Thymus (tissue), 14 donors: ENCODE measurements at places on chromosomes 1 and 21.

GRCh38 chr1:199150756-199151155, 511.9 kb downstream of the PTPRC start:
- no peak for DNase-seq

GRCh38 chr1:170694172-170694926, 30.4 kb downstream of the PRRX1 start:
- no peak for DNase-seq

GRCh38 chr1:72051538-72051937, 230.8 kb downstream of the NEGR1 start:
- DNase-seq: no peak

DNA sequence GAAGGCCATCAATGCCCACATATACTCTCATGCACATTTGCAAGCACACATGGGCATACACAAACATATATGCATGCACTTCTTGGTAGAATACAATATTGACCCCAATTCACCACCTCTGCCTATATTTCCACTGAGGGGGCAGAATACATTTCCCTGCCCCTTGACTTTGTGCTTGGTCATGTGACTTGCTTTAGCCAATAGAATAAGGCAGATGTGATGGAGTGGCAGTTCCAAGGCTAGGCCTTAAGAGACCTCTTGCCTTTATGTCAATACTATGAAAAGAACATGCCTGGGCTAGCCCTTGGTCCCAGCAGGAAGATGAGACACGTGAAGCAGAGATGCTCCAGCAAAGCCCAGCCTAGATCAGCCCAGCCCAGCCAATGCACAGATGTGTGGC, 66.0 kb upstream of the GRIK3 start:
- no peak for DNase-seq

DNA sequence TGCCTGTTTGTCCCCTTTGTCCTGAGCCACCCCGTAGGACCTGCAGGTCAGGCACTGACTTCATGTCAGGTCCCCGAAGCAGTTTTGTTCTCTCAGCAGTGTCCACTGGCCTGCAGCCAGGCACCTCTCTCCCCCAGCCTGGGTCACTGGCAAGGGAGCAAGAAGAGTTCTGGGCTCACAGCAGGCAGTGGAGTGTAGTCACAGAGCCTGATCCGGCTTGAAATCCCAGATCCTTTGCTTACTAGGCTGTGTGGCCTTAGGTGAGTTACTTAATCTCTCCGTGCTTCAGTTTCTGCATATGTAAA, 34.2 kb downstream of the L1TD1 start:
- DNase-seq: no peak

DNA sequence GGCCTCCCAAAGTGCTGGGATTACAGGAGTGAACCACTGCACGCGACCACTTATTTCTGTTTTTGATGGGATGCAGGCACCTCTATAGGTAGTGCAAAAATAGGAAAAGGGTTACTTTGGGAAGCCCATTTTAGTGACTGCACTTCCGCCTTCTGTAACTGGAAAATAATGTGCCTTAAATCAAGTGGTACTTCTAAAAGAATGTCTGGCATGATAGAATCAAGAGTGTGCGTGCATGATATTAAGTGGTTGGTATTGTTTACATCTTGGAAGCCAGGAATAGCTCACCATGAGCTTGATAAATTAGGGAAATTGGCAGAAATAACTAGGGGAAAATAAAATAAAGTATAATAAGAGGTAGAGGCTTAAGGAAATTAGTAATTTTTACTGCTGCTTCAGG, 1067.0 kb downstream of the ADGRL2 start:
- no peak for DNase-seq

- no peak for DNase-seq
Measured at GRCh38 chr1:82377201-82377884, 576.6 kb downstream of the ADGRL2 start.

DNA sequence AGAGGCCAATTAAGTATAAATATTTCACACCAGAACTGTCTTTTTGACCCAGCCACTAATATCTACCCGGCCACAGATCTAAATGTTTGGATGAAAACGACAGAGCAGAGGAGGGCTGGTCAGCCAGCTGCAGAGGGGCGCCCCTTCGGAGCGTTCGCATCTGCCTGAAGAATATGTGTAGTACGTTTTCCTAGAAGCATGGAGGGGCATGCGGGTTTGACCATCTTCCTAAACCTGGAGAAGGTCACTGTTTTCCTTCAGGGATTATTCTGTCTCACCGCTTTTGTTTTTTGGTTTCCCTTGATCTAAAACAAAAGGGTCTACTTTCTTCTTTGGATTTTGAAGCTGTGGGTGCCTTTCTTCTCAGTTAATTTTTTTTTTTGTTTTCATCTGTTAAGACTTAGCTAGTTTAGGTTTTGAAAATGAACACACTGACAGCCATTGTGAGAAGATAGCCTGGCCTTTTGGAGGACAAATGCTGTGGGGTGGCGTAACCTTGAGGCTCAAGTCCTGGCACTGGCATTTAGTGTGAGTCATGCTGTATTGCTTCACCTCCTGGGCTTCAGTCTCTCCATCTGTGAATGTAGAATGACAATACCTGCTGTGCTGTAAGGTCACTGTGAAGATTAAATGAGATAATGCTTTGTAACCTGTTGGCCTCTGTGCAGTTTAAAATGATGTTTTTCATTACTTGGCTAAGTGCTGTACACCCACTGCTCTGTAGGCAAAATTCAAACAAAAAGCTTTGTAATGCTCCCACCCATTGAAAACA, 74.1 kb upstream of the IRF2BP2 start:
- no peak for DNase-seq

DNA sequence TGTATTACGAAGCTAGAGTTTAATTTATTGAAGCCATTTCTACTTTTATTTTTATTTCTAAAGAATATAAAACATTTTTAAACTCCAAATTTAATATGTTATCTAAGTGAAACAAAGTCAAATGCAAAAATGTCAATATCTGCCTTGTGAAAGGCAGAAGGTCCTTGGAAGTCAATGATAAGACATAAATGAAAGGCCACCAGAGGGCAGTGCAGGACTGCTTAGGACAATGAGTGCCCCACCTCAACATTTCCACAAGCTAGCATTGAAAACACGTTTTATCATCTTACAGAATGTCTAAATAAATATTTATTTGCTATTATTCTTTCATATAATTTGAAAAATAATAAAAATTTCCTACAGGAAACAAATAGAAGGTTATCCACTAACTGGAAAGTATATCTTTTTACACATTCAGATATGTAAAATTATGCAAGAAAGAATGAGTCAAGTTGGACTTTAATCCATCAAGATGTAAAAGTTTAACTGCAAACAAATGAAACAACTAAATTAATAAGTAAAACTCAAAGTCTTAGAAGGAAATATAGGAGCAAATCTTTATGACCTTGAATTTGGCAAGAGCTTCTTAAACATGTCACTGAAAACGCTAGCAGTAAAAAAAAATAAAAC, 140.1 kb upstream of the FMN2 start:
- peak; percentile 10 for DNase-seq

DNA sequence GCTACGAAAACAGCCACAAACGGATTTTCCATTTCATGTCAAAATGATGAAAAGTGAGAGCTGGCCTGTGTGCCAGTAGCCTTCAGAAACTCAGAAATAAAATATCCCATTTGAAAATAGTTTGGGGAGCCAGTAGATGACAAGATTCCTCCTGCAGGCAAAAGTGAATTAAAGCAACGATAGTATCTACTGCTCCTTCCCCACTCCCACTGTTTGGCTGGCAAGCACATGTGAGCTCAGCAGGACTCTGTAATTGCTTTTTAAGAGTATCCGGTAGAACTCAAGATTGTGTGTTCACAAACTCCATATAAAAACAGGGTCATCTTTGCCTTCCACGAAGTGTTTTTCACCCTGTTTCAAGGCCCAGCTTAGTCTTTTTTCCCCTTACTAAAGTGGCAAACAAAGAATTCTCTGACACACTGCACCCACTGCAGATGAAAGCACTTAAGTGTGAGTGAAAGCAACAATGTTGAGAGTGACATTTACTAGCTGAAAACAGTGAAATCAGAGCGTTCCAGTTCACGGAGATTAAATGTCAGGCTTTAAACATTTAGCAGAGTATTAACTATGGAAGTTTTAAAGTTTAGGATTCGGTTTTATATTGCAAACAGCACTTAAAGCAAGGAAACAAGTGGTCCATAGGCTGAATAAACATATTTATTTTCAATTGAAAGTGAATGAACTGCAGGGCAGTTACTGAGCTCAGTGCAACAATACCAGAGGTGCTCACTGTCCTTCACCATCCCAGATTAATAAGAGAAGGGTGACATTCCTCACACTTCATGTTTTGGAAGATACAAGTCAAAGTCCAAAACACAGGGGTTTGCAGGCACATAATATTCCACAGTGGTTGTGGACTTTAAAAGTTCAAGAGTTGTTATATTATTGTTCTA, 70.0 kb downstream of the ALG14 start:
- DNase-seq: no peak

DNA sequence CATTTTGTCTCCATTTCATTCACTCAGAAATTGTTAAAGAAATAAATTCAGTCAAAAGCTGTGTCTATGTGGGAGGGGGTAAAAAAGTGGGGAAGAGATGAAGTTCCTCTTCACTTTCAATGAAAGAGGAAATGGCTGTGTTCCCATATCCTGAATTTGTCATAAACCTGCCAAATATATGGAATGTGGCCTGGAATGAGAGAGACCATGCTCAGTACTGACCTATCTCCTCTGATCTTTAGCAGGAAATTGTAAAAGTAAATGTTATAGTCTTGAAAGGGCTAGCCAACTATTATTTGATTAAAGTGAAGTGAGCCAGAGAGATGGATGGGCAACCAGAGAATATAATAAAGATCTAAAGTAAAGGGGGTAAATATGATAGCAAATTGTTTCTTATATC, 130.3 kb upstream of the C21orf91 start:
- DNase-seq: no peak

DNA sequence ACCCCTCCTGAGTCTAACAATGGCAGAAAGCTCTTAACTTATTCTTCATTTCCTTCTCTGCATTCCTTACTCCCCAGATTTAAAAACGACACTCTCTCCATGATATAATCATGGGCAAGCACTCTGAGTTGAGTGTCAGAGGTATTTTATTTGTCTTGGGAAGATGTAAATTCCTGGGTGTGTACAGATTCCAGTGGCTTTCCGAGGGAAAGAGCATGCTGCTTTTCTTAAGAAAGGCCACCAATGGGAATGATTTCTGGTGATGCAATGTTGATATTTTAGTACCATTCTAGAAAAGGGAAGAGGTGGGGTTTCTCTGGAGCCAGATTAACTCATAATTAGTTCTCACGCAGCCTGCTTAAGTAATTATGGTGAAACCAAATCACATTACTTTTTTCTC, 47.8 kb upstream of the BTG3 start:
- no peak for DNase-seq

DNA sequence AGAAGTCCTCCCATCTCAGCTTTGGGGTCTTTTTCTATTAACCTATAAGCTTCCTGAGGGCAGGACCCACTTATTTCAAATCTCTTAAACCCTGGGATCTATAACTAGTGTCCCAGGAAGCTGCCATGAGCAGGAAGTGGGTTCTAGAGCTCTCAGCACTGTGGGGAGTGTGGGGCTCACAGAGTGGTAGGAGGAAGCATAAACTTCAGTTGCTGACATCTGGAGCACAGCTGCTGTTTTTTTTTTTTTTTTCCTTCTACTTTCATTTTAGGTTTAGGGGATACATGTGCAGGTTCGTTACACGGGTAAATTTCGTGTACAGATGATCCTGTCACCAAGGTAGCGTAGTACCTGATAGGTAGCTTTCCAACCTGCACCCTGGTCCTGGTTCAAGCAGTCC, 59.3 kb downstream of the AK4 start:
- no peak for DNase-seq

DNA sequence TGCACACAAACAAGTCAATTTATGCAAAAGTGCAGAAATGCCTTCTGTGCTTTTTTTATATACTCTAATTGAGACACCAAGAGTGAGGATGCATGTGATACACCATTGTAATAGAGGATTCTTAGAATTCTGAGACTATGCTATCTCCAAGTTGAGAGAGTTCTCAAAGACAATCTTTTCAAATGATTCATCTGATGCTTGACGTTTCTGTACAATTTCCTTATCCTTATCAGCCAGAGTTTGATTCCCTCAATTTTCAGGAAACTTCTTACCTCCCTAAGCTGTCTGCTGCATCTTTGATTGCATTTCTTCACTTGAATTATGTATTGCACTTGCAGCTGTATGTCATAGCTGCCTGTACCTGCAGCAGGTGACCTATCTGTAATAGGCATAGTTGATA, 211.3 kb upstream of the SPAG17 start:
- no peak for DNase-seq

DNA sequence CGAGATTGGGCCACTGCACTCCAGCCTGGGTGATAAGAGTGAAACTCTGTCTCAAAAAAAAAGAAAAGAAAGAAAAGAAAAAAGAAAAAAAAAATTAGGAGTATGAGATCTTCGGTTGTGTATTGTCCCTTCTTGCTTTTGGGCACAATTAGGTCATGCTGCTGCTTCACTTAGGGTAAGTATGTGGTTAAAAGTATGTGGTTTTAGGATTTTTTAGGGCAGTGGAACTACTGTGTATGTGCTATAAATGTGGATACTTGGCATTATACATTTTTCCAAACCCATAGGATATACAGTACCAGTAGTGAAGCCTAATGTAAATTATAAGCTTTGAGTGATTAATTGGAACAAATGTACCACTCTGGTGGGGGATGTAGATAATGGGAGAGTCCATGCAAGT, 31.2 kb downstream of the VANGL2 start:
- DNase-seq: no peak

DNA sequence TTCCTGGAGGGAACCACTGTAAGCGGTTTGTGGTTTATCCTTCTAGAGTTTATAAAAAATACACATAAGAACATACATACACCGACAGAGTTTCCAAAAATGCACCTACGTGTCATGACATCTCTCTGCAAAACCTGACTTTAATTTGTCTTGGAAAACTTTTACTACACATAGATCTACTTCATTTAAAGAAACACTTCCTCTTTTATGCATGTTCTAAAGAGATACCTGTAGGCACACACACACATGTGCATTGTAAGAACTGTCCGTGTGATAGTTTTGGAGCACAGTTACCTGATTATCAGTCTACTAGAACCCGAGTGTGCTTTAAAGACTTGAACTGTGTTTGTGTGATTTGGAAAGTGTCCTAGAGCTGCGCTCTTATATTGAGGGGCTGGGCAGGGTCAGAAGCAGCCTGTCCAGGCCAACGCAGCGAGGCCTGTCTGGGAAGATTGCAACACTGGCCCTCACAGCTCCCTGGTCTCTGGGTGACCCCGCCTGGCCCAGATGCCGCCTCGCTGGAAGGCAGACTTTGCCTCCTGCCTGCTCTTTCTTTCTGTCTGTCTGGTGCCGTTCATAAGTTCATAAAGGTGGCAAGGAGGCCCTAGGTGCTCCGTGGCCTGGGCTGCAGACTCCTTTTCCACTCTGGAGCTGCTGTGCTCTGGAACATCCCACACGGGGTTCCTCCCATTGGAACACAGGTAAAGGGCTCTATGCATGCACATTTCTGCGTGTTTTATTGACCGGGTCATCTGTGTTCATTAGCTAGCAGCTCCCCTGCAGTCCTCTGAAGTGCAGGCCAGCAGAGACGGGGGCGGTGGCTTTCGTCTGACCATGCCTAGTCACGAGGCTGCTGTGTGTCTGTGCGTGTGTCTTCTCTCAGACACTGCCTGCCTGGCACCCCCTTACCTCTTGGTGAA, 46.3 kb downstream of the AGPAT3 start:
- no peak for DNase-seq

- DNase-seq: no peak
Measured at GRCh38 chr1:64100791-64101190, 102.6 kb upstream of the UBE2U start.
